ENCODE measurements at places on chromosomes 6 and 20.
A peak's percentile ranks its signal among the peaks of the same experiment; 100 is the strongest.

GRCh38 chr20:50596694-50597021 is 86.5 kb downstream of the PTPN1 start:
- no peak for DNase-seq

DNA sequence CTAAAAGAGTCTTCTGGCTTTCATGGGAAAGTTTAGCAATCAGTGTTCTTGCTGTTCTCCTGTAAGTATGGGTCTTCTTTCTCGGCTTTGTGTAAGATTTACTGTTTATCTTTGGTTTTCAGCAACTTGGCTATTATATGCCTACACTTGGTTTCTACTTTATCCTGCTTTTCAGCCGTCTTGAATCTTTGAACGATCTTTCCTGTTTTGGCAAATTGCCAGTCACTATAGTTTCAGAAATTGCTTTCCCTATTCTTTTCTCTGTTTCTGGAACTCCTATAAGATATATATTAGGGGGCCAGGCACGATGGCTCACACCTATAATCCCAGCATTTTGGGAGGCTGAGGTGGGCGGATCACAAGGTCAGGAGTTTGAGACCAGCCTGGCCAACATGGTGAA is 14.6 kb upstream of the SRPK1 start:
- no peak for DNase-seq

GRCh38 chr20:44759595-44759994 is 13.9 kb downstream of the KCNK15 start:
- no peak for DNase-seq

DNA sequence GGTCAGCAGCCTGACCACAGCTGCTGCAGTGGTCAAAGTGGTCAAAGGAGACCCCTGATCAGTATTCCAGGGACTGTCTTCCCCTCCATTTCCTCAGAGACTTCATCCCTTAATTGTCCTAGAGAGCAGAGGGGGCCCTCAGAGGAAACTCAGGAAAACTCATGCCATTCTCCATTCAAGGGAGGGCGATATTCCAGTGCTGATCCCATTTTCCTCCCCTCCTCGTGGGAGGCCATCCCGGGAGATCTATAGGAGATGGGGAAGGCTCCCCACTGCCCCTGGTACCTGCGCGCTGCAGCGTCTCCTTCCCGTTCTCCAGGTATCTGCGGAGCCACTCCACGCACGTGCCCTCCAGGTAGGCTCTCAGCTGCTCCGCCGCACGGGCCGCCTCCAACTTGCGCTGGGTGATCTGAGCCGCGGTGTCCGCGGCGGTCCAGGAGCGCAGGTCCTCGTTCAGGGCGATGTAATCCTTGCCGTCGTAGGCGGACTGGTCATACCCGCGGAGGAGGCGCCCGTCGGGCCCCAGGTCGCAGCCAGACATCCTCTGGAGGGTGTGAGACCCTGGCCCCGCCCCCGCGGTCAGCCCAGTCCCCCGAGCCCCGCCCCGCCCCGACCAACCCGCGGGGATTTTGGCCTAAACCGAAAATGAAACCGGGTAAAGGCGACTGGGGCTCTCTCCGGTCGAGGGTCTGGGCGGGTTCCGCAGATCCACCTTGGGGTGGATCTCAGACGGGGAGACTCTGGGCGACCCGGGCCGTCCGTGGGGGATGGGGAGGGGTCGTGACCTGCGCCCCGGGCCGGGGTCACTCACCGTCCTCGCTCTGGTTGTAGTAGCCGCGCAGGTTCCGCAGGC is 878 bp downstream of the HLA-C start:
- peak; percentile 73 for DNase-seq

GRCh38 chr6:134093007-134093573 is 40.7 kb upstream of the SLC2A12 start:
- DNase-seq = no peak

DNA sequence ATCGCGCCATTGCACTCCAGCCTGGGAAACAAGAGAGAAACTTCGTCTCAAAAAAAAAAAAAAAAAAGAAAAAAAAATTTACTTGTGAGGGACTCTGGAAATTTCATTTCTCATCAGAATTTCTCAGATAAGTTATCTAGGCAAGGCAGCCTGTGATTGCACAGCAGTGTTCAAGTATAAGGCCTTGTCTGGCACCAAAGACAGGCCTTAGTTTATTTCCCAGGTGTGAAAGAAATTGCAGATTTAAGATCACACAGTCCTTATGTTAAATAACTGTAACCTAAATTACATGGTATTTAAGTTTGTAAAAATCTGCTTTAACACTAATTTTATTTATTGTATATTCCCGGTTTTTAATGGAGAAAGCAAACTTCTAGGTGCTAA is 34.8 kb downstream of the HFE start:
- DNase-seq = no peak

DNA sequence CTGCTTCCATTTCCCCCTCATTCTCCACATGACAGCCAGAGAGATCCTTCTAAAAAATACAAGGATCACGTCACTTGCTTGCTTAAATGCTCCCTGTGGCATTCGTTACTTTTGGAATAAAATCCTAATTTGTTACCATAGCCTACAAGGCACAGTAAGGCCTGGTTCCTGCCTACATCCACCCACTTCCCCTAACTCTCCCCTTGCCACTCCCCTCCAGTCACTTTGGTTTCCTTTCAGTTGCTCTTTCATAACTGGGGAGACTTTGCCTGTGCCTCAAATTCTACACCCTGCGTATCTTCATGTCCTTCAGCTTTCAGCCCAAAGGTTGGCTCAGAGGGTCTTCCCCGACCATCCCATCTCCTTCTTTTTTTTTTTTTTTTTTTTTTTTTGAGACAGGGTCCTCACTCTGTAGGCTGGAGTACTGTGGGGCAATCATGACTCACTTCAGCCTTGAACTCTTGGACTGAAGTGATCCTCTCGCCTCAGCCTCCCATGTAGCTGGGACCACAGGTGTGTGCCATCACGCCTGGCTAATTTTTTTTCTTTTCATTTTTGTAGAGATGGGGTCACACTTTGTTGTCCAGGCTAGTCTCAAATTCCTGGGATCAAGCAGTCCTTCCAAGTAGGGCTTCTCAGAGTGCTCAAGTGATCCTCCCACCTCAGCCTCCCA is 12.5 kb downstream of the ID1 start:
- no peak for DNase-seq

- no peak for DNase-seq
Observed at GRCh38 chr20:50413088-50413500, 97.1 kb upstream of the PTPN1 start.

GRCh38 chr6:97030431-97030830 is 105.9 kb downstream of the KLHL32 start:
- DNase-seq = no peak

GRCh38 chr6:157741321-157741947 is 81.6 kb upstream of the SNX9 start:
- DNase-seq = no peak

DNA sequence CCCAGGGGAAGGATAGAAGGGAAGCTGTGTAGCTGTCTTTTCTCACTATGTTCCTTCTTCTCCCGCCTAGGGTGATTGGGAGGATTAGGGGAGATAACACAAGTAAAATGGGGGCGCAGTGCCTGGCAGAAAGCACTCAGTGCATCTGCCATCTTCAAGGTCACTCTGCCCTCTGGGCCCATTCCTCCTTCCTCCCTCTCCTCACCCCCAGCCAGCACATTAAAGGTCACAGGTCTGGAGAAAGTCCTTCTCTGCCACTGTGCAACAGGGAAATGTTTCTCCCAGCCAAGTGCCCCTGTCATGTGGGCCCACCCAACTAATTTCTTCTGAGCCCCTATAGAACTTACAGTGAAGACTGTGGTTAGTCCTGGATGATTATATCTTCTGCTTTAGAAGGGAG is 45.8 kb downstream of the CLIC5 start:
- no peak for DNase-seq

- no peak for DNase-seq
Observed at GRCh38 chr6:123127807-123128206, 131.8 kb downstream of the CLVS2 start.

DNA sequence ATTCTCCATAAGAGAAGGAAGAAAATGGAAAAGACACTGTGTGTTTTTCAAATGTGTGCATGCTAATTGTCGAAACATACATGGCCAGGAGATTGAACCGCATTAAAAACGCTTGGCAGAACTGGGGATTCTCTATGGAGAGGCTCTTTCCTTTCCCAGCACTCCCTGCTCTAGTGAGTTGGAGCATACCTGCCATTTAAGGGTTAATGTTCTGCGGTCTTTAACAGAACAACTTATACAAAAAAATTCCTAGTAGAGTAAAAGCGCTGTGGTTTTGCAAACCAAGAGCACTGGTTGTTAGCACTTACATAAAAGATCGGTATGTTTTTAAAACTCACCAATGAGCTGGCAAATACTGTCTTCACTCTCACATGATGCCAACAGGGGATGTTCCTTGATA is 1.5 kb downstream of the TAGAP start:
- DNase-seq = no peak

DNA sequence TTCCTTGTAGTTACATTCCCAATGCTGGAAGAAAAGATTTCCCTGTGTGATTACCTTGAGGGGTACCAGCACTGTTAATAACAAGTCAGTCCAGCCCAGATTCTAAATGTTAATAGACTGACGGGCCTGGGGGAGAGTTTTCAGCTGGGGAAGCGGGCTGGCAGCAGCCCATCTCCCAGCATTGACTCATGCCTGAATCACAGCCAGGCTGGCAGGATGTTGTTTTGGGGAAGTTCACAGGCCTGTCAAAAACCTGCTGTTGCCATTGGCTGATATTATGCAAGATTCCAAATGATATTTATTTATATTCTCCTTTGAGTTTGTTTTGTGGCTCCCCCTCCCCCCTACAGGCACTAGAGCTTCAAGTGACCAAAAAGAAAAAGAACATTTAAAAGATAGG is 213.9 kb upstream of the CNR1 start:
- peak; percentile 40 for DNase-seq

Data from Calu3 (cell line).